GM10248 (cell line): ENCODE measurements at places on chromosomes 16 and 17.

- no peak for DNase-seq
These were observed 934 bp upstream of the AOC2 start for GRCh38 chr17:42843358-42843934.

DNA sequence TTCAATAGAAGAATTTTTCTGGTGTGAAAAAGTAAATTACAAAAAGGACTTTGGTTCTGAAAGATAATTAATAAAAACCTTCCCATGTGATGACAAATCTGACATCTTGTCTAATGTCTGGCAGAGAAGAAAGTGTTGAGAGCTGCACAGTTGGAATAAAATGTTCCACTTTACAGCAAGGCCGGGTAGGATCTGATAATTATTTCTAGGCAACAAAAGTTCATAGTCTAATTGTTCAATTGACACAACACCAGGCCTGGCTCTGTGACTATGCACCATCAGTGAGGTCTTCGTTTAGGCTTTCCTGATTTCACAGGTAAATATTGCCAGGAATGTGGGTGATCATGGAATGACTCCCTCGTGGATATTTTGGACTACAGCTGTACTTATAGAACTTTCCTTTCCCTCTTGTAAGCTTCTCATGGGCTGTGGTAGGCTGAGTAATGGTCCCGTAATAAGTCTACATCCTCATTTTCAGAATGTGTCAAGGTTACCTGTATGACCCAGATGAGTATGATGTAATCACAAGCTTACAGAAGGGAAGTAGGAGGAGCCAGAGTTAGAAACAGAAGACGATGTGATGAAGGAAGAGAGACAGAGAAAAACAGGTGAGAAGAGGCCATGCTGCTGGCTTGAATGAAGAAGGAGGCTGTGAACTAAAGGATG, 217.0 kb downstream of the CDH13 start:
- no peak for DNase-seq

- no peak for DNase-seq
These were observed 529.5 kb upstream of the RBFOX1 start for GRCh38 chr16:6803176-6803575.

GRCh38 chr17:77882481-77883212, 75.9 kb upstream of the TNRC6C start:
- DNase-seq = peak; percentile 79

GRCh38 chr17:43877031-43877430, 30.1 kb downstream of the CD300LG start:
- no peak for DNase-seq

- no peak for DNase-seq
These were observed 75.8 kb upstream of the ZNF469 start for GRCh38 chr16:88306860-88307545.

GRCh38 chr17:15930426-15930825, 14.5 kb upstream of the ADORA2B start:
- DNase-seq = no peak

DNA sequence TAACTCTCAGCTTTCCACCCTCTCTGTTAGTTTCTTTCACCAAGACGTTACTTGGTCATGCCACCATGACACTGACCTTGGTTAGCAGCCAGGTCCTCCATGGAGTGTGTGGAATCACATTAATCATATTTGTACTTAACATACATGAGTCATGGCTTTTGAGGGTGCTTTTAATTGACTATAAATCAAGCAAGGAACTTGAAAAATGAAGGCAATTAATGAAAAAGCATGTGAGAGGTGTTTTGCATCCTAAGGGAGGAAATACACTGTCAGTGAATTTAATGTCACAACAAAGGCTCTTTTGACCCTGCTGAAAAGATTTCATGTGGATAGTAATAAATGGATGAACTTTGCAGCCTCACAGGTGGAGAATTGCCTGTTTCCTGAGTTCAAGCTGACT, 240.7 kb downstream of the CDH13 start:
- DNase-seq = no peak

DNA sequence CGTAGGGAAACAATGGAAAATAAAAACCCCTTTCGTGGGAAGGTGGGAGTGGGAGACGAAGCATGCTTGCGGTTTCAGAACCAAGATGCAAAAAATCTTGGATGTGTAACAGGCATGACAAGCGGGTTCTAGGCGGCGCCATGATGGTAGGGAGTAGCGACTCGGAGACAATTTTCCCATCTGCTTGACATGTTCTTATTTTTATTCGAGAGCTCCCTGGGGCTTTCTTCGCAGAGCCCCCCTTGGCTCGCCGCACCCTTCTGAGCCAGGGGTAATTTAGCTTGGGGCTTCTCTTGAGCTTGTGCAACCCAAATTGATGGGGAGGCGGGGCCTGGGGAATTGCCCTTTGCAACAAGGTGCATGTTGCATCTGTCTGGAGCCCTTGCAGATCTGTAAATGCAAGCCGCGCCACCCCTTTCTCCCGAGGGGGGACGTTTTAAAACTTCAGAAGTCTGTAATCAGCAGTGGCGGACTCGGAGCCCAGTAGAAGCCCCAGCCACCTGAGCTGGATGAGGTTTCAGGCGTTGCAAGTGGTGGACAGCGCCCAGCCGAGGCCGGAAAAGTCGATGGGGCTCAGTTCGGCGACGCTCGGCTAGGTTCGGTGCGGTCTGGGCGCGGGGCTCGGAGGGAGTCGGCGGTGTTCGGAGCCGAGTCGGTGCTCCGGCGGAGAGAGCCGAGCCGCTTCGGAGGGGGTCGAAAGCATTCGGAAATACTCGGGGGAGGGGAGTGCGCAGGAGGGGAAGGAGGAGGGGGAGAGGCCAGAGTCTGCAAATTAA, 2.9 kb downstream of the GNAO1 start:
- DNase-seq = peak; percentile 27
